Fibroblast of villous mesenchyme (primary cell): ENCODE measurements at places on chromosomes 1 and 21. TPM values are rescaled to one million over a fixed set of nuclear protein-coding genes. Genes with fewer than 3 reads are reported as not detected.
A peak's percentile ranks its signal among the peaks of the same experiment; 100 is the strongest.

DNA sequence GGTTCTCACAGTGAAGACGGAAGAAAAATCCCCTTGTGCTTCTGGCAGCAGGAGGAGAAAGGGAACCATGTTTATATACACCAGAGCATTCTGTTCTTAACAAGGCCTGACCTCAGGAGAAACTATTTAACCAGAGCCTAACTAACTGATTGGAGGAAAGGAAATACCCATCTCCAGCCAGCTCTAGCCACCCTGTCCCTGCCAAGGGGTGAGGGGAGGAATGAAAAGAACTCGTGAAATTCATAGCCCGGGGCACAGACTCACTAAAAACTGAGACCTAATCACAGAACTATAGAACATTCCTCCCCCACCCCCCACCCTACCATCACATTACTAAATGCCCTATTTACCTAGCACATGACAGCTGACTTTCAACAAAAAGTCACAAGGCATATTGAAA, 65.0 kb downstream of the KCNH1 start:
- DNase-seq = no peak

SH2D1B gene
- not detected in 2 replicates for total RNA-seq

GRCh38 chr1:219582296-219582695, 30.6 kb downstream of the ZC3H11B start:
- DNase-seq = no peak

DNA sequence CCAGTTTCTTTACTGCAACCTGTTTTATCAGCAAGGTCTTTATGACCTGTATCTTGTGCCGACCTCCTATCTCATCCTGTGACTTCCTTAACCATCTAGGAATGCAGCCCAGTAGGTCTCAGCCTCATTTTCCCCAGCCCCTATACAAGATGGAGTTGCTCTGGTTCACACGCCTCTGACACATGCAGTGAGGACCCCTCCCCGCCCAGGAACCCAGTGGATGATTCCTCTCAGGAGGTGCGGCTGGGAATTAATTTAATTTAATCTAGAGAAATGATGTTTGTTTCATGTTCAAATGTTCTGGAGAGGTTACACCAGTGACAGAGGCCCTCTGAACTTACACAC, 39.0 kb upstream of the LBR start:
- DNase-seq = no peak

IPP gene
- 9.0 and 14.7 TPM in 2 replicates for total RNA-seq

- DNase-seq = no peak
Measured at GRCh38 chr1:109887271-109887670, 23.4 kb upstream of the CSF1 start.

DNA sequence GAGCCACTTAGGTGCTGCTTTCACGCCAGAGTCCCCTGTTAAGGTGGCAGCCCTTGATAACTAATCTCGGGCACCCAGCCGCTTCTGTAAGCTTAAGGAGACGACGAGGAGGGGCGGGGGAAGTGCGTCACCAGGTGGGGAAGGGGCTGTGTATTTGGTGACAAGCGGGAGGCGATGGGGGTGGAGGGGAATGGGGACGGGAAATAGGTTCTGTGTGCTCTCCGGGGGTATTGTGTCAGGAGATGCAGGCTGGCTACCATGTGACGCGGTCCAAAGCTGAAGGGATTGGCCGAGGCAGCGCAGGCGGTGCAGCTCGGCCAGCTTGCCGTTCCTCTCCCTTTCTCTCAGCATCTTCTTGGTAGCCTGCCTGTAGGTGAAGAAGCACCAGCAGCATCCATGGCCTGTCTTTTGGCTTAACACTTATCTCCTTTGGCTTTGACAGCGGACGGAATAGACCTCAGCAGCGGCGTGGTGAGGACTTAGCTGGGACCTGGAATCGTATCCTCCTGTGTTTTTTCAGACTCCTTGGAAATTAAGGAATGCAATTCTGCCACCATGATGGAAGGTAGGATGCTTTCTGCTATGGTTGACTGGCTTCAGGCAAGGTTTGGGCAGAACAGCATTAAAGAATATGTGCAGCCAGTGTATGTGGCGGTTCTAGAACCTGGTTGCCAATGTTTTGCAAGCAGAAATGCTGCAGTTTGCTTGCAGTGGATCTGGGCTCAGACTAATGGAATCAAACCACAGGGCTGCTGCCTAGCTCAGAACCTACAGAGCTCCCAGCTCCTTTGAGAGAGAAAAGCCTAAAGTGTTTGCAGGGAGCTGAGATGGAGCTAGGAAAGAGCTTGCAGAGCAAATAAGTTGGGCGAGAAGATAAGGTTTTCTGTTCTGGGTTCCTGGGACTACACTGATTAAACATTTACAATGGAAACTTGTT, at the start of gene SGIP1:
Gene SGIP1, plus strand, starts transcription at position 350 of the 937 bp plus-strand sequence. Its CDS starts 206 bp downstream, at position 556.
- peak; percentile 85 for DNase-seq

GRCh38 chr21:45957981-45958600, 23.5 kb upstream of the COL6A1 start:
- peak; percentile 56 for DNase-seq
